ENCODE measurements at places on chromosomes 2 and 18.

DNA sequence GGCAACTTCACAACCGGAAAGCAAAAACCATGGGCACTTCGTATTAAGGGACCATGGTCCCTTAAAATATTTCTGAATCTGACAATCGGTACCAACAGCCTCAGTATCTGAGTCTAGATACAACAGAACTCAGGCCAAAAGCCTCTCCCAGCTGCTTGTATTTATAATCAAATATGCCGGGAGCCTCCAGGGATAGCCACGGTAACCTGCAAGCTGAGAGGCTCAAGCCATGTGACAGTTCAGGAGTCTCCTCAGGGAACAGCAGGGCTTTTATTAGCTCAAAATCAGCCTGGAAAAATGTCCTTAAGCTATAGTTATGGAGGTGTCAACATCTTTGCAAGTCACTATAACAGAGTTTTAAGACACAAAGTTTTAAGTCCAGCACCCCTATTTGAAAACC is 352.8 kb upstream of the GYPC start:
- no peak for DNase-seq

DNA sequence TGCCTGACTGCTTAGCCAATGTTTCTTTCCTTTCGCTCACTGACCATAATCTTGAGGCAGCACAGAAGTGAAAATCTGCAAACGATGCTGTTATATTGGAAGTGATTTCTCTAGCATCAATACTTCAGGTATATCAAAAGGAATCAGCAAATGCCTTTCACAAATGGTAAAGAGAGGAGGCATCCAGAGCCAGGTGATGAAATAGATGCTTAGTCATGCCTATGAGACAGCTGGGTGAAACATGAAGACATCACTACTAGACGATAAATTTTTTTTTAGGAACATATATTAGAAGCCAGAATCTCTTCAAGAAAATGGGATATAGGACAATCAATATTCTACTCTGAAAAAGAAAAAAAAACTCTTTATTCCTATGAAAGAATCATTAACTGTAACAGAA is 249.2 kb upstream of the SLC39A10 start:
- DNase-seq: no peak

GRCh38 chr2:201909961-201910361 is 103.6 kb downstream of the CDK15 start:
- DNase-seq: no peak

DNA sequence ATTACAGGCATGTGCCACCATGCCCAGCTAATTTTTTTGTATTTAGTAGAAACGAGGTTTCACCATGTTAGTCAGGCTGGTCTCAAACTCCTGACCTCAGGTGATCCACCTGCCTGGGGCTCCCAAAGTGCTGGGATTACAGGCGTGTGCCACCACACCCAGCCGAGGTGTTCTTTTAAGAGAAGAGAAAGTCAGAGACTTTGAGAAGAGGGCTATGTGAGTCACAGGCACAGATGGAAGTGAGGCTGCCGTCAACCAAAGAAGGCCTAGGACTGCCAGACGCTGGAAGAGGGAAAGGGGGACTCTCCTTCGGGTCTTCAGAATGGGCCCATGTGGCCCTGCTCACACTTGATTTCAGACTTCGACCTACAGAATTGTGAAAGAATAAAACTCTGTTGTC is 67.2 kb upstream of the SH3BP4 start:
- no peak for DNase-seq

GRCh38 chr18:77444385-77444784 is 194.7 kb downstream of the GALR1 start:
- DNase-seq: no peak

GRCh38 chr18:76839086-76839794 is 16.9 kb downstream of the ZNF236 start:
- DNase-seq: no peak

DNA sequence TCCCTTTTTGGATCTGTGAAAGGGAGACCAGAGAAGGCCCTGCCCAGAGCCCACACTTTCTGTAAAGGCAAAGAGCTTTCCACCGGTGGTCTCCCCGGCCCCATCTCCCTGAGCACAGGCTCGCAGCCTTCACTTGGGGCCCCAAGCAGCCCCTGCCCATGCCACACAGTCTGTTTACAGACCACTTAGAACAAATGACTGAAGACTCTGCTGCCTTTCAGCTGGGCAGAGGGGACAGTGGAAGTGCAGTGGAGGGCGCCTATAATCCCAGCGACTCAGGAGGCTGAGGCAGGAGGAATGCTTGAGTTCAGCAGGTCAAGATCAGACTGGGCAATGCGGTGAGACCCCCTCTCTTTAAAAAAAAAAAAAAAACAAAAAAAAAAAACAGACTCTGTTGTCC is 28.9 kb downstream of the SERTAD2 start:
- no peak for DNase-seq

DNA sequence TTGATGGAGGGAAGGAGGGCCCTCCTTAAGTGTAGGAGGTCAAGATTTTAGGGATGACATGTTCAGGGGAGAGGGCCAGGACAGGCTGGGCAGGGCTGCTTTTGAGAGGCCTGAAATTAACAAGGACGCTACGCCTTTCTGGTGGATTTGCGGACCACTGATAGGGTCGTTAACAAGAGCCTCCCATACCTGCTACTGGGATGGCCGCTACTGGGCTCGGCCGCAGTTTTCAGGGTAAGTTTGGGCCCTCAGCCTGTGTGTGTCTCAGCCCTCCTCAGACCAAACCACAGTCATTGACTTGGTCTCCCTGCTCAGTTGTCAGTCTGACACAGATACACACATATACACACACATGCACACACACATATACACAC is 180.9 kb downstream of the SMAD2 start:
- no peak for DNase-seq

- no peak for DNase-seq
Measured at GRCh38 chr2:237754182-237754581, 44.4 kb upstream of the RBM44 start.

GRCh38 chr2:23565814-23566213 is 180.8 kb downstream of the KLHL29 start:
- no peak for DNase-seq

DNA sequence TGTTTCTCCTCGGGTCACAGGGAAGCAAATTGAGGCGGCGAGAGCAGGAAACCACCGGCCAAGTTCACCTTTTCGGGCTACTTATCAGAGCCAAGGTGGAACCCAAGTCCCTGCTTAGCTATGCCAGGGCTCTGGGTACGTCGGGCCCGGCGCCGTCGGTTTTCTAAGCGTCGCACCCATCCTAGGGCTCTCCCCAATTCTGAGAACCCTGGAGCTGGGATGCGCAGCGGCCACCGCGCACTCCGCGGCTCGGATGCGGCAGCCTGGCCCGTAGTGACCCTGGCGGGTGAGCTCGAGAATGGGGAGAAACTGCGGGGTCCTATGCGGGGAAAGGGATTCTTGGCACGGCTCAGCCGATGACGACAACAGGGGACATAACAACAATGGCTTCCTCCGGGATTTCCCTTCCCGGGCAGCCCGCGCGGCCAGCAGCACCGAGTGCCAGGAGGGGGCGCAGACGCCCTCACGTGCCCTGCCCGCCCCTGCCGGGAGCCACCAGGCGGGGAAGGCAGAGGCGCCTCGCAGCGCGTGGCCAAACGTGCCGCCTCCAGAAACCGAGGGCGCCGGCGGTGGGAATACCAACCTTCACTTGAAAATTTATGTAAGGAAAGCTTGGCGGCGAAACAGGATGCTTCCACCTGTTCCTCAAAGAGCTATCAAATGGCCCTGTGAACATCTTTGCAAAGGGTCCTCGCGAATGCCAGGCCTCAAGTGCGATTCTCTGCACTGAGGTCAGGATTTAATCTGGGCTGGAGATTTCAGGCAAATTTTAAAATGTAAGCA is 2.1 kb upstream of the SLC30A3 start:
- no peak for DNase-seq

GRCh38 chr2:74768401-74768914 is 65.5 kb upstream of the HK2 start:
- DNase-seq: no peak

DNA sequence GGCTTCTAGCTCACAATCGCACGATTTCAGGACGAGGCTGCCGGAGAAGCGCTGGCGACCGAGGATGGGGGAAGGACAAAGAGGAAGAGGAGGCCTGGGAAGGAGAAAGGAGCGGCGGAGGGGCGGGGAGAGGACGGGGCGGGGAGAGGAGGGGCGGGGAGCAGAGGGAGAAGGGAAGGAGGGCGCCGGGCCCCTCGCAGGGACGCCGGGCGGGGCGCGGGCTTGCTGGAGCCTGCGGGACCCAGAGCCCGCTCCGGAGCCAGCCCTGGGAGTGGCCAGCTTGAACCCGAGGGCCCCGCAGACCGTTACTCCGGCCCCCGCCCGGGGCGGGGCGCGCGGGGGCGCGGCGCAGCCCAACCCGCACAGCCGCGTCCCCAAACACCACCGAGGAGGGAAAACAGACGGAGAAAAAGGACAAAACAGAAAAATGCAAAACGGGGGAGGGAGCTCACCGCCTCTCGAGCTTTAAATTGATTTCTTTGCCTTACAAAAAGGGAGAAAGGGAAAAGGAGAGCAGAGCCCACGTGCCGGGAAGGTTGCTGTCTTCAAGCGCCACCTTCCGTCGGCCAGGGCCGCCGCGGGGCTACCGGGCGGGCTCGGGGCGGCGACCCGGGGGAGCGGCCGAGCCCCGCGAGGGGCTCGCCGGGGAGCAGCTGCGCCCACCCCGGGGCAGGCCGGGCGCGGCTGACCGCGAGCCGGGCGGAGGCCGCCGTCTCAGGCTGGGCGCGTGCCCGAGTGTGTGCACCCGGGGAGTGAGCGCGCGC is 781 bp upstream of the SOX11 start:
- no peak for DNase-seq

DNA sequence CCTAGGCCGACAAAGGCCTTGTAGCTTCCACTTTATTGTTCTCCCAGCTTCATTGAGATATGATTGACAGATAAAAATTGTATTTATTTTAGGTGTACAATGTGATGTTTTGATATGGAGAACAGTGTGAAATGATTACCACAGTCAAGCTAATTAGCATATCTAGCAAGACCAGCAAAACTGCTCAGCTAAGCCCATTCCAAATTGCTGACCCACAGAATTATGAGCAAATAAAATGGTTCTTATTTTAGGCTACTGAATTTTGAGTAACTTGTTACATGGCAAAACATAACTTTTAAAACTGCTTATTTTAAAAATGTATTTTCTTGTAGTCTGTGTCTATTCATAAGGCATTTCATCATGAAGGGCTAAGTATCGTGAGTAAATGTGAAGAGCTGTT is 8.6 kb upstream of the SELENOI start:
- no peak for DNase-seq

DNA sequence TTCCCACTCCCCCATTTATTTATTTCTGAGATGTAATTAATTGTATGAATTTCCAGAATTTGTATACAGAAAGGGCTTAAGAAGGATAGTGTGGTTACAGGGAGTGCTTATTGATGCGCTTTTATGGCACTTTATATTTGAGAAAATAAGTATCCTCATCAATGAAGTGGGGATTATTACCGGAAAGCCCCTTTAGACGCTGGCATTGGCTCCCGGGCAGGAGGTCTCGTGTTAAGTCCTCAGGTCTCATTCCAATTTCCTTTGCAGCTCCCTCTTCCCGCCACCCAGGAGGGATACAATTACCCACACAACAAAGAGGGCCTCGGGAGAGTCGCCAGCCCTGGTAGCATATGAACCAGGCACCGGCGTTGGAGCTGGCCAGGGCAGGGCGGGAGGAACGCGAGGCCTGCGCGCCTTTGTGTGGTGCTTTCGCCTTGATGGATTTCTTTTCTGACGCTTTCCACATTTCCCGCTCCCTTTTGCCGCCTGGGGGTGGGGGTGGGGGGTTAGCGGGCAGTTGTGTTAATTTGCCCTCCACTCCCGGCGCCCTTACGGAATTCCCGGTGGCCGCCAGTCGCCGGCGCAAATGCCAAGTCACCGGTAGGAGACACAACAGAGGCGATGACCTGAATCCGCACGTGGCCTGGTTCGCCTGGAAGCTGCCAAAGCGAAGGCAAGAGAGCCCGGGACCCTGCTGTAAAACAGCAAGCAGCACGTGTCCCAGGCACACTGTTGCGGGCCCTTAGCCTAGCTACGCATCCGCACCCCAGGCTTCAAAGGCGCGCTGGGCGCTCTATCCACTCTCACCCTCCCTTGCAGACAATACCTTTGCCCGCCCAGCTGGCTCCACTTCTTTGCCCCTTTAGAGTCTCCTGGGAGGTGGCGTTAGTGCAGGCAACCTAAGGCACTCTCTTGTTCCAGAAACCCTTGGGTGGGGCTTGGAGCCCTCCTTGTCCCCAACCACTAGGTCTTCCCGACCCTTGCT is 3.3 kb downstream of the GAD1 start:
- no peak for DNase-seq

GRCh38 chr2:215571689-215572088 is 135.8 kb upstream of the FN1 start:
- no peak for DNase-seq

DNA sequence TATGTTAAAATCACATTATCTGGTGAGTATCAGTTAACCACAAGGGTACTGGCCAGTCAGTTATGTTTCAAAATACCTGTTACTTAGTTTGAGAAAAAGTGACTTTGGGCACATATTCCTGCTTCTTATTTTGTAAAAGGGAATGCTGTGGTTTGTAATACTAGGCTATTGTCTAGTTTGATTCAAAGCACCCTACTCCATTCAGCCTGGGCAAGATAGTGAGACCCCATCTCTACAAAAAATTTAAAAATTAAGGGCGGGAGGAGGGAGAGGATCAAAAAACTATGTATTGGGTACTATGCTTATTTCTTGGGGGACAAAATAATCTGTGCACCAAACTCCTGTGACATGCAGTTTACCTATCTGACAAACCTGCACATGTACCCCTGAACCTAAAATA is 18.9 kb downstream of the MBD5 start:
- no peak for DNase-seq

DNA sequence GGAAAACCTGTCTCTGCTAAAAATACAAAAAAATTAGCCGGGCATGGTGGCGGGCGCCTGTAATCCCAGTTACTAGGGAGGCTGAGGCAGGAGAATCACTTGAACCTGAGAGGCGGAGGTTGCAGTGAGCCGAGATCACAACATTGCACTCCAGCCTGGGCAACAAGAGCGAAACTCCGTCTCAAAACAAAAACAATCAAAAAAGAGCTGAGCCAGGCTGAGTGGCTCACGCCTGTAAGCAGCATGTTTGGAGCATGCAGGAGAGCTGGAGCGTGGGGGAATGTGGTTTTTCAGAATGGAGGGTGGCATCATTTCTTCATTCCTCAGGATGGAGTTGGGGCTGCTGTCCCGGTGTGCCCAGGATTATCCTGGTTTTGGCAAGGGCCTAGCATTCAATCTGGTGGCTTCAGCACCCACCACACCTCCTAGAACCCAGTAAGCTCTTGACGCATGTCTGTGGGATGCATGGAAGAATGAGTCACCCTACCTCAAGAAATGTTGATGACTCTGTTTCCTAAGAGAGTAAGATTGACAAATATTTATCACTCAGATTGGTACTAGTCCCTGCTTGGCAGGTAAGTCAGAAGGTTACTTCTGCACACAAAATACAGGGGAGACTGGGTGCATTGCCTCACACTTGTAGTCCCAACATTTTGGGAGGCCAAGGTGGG is 90.2 kb upstream of the ODC1 start:
- no peak for DNase-seq

DNA sequence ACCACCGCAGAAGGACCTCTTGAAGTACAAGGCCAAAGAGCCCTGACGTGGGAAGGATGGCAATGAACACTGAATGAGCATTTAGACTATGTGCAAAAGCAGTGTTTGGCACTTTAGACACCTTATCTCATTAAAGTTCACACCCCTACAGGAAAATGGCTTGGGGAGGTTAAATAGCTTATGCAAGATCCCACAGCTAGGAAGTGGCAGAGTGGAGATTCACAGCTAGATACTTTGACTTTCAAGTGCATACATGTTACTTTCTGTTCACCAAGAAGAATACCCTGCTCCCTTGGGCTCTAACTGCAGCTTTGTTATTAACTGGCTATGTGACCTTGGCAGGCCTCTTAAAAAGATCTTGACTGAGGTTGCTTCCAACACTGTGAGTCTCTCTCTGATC is 58.2 kb downstream of the ICOS start:
- no peak for DNase-seq

- DNase-seq: no peak
Measured at GRCh38 chr2:64420677-64421076, 33.3 kb upstream of the LGALSL start.

Data from stimulated activated CD8-positive, alpha-beta memory T cell treated with anti-CD3 and anti-CD28 coated beads, Interleukin-4, amount 100 ng/mL, for 4 hours (primary cell).